ENCODE measurements at places on chromosomes 2 and 18. TPM values are rescaled to one million over a fixed set of nuclear protein-coding genes. Genes with fewer than 3 reads are reported as not detected.
A peak's percentile ranks its signal among the peaks of the same experiment; 100 is the strongest.

- peak; percentile 96 for DNase-seq
- H3K36me3 ChIP-seq, result no peaks in the 10 kb centered on the region
- no peaks in the 10 kb centered on the region for H3K27me3 ChIP-seq
These were observed 14.6 kb upstream of the NT5DC4 start for GRCh38 chr2:112706170-112706664.

- DNase-seq, result no peak
- H3K4me1 ChIP-seq, result no peaks in the 10 kb centered on the region
- no peak overlapping the region for H3K4me3 ChIP-seq
- H3K27ac ChIP-seq, result no peak overlapping the region
- H3K27me3 ChIP-seq, result no peaks in the 10 kb centered on the region
These were observed 8.1 kb downstream of the CYB5A start for GRCh38 chr18:74283646-74284045.

DNA sequence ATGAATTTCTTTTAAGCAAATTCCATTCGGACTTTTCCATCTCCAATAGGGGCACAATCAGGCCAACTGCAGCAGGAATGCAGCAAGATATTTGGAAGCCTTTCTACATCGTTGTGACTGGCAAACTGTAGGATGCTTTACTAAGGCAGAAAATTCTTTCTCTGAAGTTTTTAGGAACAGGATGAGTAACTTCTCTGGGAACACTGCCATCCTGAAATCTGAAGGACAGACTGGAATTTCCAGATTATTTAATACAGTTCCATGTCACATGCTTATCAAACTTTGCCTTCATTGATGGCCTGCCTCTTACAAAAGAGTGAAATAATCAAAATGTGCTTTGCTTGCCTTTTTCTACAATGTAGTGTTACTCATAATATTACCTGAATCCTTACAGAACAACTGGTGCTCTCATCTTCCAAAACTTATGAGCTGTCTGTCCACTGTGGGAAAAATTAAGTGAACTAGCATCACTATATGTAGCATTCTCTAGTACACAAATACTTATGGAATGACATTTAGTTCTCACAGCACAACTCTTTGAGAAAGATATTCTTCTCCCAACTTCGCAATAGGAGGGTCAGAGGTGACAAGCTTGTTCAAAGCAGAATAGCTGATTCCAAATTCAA is 32.0 kb upstream of the MAP2 start:
- no peaks in the 10 kb centered on the region for H3K4me1 ChIP-seq
- peak; percentile 65 for DNase-seq
- peak overlapping the region; percentile 50 for H3K27ac ChIP-seq
- H3K4me3 ChIP-seq, result no peak overlapping the region

TRMT61B gene
- total RNA-seq, result 15.3 TPM

DNAH7 gene
- 1.2 TPM for total RNA-seq

GCG gene
- not detected for total RNA-seq

SP140 gene
- 14.1 TPM for total RNA-seq

ALPP gene
- 0.32 TPM for total RNA-seq

Measured in astrocyte (in vitro differentiated cells and primary cell).